Stimulated activated CD4-positive, alpha-beta T cell treated with anti-CD3 and anti-CD28 coated beads, Interleukin-12 subunit alpha, Interleukin-12 subunit beta, amount 100 ng/mL, for 4 hours (primary cell): ENCODE measurements at places on chromosomes 5 and 9.
A peak's percentile ranks its signal among the peaks of the same experiment; 100 is the strongest.

DNA sequence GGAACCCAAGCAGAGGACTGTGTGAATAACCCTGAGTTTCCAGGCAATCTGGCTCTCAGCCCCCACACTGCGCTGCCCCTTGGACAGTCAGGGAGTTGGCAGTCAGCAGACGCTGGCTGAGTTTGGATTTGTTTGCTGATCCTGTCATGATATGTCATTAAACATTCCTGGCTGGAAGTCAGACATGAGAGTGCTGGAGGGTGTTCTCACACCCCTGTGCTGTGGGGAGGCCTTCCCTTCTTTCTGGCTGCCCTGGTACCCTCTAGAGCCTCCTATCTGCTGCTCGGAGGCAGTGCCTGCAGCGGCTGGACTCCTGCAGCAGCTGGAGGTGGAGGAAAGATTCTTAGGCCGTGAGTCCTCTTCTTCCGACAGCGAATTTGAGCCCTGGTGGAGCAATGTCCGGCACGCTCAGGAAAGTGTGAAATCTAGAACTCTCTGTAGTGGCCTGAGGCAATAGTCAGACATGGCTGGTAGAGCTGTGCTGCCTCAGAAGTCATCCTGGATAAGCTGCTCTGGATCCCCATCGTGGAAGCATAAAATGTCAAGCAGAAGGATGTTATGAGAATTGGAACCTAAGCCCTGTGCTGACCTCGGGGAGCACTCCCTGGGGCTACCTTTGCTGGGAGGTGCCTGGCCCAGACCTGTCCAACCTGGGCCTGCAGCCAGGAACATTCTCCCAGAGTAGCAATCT is 72.0 kb downstream of the PDE8B start:
- no peak for DNase-seq

DNA sequence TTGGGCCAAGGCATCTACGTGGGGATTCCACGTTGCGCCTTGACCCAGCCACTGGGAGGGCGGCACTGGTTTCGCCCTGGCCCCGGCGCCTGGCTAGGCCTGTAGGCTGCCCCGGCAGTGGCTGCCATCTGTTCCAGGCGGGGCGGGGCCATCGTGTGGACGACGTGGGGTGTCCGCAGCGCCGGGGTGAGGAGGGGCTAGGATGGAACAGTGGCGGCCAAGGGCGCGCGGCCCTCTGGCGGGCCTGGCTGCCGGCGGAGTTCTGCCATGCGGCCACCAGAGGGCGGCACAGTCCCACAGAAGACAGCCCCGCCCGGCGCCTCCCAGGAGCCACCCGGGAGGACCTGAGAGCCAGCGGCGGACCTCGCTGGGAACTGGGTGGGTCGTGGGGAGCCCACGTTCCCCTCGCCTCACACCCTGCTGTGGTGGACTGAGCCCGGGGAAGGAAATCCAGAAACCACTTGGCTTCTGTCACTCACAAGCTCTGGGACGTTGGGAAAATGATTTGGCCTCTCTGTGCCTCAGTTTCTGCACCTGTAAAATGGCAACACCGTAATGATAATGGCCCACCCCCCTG is 22.6 kb upstream of the RAPGEF1 start:
- DNase-seq, result peak; percentile 79

DNA sequence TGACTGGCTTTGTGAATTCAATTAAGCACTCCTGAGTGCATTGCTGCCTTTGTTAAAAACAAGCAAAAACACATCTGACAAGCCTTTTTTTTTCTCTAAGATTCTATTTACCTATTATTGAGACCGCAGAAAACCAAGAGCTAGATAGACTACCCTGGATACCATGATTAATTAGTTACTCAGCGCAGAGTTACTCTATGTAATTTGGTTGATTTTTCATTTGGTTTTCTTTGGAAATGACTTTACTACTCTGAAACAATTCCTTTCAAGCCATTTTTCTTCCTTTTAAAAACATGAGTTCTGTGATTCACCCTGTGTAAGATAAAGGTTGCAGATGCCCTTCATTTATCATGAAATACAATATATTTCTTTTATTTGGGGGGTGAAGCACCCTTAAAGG is 421.6 kb upstream of the PIK3R1 start:
- no peak for DNase-seq

DNA sequence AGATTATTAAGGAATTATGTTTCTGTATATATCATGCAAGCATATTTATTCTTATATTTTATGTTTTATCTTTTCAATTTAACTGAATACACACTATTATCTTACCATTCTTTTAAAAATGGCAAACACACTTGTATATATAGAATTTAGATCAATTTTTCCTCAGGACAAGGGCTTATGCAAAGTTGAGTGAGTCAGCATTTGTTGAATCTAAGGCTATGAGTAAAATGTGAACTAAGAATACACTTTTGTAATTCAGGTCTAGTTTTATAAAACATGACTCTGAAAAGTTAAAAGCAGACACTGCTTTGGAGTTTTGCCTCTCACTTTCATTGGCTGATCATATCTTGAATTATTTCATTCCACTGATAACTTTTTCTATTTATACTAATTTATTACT is 127.8 kb downstream of the FOCAD start:
- no peak for DNase-seq

DNA sequence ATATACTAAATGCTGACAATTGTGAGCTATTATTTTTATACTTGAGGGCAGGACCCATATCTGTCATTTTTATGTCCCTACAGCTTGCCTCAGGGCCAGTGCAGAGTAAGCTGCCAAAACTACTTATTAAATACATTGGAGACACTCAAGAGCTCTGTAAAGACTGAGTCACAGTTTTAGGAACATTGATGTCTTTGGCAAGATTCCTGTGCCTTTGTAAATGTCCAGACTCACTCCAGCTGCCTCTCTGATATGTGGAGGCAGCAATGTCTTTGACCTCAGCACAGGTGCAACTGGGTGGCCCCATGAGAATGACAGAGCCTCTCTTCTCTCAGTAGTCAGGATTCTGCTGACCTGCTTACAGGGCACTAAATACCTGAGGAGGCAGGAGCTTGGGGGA is 363.2 kb downstream of the OSTF1 start:
- DNase-seq, result no peak

GRCh38 chr5:116135344-116135743 is 50.5 kb downstream of the COMMD10 start:
- no peak for DNase-seq

DNA sequence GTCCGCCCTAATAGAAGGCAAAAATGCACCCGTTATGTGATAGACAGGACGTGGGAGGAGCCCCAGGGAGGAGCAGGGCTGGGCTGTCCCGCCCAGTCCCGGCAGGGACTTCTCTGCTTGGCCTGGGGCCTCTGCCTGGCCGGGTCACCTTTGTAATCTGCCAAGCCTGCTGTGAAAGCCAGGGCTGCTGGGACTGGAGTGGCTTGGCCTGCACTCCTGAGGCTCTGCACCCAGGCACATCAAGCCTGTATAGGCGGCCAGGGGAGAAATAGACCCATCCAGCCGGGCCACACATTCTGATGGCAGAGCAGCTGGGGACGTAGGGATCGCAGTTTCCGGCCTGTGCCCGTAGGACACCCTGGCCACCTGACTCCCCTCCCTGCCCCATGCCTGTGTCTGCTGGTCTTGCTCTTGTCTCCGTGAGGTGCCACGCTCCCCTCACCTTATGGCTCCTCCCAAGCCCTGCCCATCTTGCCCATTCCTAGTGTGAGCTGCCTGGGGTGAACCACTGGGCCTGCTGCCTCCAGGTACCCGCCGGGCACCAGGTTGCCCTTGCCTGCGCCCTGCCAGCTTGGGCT is 28.1 kb downstream of the DYNC2I2 start:
- no peak for DNase-seq

DNA sequence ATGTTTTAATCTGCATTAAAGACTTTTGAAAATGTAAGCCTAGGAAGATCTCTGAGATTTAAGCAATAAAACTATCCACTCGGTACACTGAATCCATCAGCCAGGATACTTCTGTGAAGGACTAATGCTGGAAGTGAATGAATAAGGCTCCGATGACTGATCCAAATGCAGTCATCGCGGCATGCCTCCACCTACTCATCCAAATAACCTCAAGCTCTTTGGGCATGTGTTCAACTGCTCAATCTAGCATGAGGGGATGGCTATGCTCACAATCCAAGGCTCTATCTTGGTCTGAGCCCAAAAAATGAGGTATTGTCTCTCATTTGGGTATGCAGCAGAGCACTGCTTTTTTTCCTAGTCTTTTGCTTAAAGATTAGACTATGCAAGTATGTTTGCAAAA is 19.2 kb downstream of the MARCHF3 start:
- no peak for DNase-seq

- no peak for DNase-seq
Measured at GRCh38 chr5:139762615-139763170, 32.9 kb upstream of the PSD2 start.

DNA sequence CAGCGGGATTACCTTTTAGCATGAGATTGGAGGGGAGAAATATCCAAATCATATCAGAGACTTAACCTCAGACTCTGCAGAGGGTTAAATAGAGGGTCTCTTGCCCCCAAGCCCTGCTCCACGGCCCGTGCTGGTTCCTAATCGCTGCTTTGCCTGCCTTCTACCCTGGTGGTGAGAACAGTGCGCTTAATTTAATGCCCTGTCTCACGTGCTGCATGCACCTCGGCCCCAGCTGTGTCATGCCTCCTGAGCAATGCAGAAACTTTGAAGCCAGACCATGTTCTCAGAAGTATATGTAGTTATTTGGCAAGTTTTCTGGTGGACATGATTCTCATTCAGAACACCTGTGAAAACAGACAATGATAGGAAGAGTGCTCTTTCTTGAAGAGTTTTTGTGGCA is 1.4 kb downstream of the OTULIN start:
- DNase-seq, result peak; percentile 35

- no peak for DNase-seq
Measured at GRCh38 chr5:116448870-116449427, 125.7 kb downstream of the SEMA6A start.

- DNase-seq, result no peak
Measured at GRCh38 chr5:53087621-53088121, 21.9 kb downstream of the MOCS2 start.

GRCh38 chr9:134545543-134546245 is 95.9 kb upstream of the COL5A1 start:
- no peak for DNase-seq

GRCh38 chr5:2732850-2733249 is 18.6 kb downstream of the IRX2 start:
- no peak for DNase-seq

DNA sequence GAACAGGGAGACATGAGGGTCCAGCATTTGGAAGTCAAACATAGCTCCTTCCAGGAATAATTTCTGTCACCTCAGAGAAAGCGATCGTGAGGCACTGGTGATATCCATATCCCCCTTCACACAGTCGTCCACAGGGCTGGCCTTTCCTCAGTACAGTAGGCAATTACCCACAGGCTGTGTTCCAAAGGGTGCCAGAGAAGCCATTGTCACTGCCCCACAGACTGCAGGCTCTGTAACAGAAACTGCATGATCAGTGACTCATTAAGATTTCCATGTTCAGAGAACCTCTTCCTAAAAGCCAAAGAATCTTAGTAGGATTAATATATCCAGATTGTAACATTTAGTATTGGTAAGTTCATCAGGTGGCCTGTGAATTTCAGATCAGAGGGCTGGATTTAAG is 127.6 kb downstream of the RPS23 start:
- DNase-seq, result no peak

DNA sequence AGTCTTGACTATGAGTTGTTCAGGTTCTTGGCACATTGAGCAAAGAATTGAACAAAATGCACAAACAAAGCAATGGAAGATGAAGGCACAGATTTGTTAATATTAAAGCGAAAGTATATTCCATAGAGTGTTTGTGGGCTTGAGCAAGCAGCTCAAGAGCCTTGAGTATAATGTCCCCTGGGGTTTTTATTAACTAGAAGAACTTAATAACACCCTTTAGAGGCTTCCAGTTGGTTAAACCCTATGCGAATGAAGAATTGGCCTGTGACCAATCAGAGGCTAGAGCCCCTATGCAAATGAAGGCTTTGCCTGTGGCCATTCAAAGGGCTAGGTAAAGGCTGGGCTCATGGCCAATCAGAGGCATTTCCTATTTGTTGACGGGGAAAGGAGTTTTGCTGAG is 135.3 kb upstream of the IL12B start:
- DNase-seq, result no peak

DNA sequence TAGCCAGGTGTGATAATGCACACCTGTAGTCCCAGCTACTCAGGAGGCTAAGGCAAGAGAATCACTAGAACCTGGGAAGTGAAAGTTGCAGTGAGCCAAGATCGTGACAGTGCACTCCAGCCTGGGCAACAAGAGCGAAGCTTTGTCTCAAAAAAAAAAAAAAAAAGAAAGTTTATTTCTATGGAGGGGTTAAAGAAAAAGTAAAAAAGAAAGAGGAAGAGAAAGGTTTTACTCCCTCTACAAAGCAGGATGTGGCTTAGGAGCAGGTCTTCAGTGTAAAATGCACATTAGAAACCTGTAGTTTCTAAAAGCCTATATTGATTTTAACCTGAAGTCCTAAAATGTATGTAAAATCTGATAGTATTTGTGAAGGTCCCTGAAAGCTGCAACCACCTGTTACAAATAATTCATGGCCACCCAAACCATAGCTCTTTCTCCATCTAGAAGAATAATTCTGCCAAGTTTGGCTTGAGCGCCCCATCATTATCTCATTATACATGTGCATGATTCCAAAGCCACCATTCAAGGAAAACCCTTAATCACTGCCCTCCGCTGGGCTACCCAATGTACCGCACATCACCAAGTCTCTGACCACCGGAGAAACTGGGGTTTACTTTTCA is 3.4 kb downstream of the FNBP1 start:
- DNase-seq, result no peak

- no peak for DNase-seq
Measured at GRCh38 chr5:109455598-109456096, 45.9 kb upstream of the PJA2 start.

GRCh38 chr9:27451207-27451797 is 72.8 kb upstream of the IFNK start:
- no peak for DNase-seq

GRCh38 chr9:81599837-81600236 is 89.5 kb downstream of the TLE1 start:
- no peak for DNase-seq

DNA sequence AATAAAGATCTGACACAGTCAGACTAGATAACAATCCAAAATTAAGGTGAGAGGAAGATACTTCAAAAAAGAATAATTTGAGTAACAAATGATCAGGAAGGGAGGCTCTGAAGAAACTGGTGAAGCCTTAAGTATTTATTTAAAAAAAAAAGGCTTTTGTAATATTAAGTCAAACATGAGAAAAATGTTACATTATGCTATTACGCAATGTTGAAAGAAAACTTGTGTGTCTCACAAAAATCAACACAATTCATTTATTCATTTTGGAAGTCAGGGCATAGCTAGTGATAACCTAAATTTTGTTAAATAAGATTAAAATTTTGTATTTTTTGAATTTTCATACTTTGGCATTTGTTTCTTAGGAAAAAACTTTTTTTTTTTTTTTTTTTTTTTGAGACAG is 28.2 kb downstream of the WDR41 start:
- no peak for DNase-seq
